ENCODE measurements at places on chromosomes 3 and 15. TPM values are rescaled to one million over a fixed set of nuclear protein-coding genes. Genes with fewer than 3 reads are reported as not detected.

The UBAP1L gene
- total RNA-seq, result 0.53 TPM

The PIERCE2 gene
- total RNA-seq, result 2.1 TPM

The CLSTN2 gene
- 0.82 TPM for total RNA-seq

The POLQ gene
- total RNA-seq, result 0.70 TPM

The KCNAB1 gene
- 0.59 TPM for total RNA-seq

The SAMD7 gene
- total RNA-seq, result not detected

The SLC51A gene
- total RNA-seq, result not detected

The EOMES gene
- total RNA-seq, result not detected

The CHMP2B gene
- total RNA-seq, result 19.4 TPM

The SLC27A2 gene
- total RNA-seq, result not detected

The SLC22A13 gene
- 0.94 TPM for total RNA-seq

The AHSG gene
- total RNA-seq, result not detected

The IQCF2 gene
- total RNA-seq, result not detected

The ACP3 gene
- total RNA-seq, result 0.08 TPM

The PDE8A gene
- total RNA-seq, result 33.9 TPM

The C3orf20 gene
- under 0.01 TPM for total RNA-seq

The FMN1 gene
- 0.08 TPM for total RNA-seq

The GABRB3 gene
- total RNA-seq, result 0.45 TPM

The RYR3 gene
- total RNA-seq, result under 0.01 TPM

The PRKCI gene
- total RNA-seq, result 25.7 TPM

The ARL8B gene
- total RNA-seq, result 46.4 TPM

The SYNPR gene
- total RNA-seq, result not detected

The GRM2 gene
- 0.12 TPM for total RNA-seq

The DNASE1L3 gene
- not detected for total RNA-seq

The GPR176 gene
- 163 TPM for total RNA-seq

The HES1 gene
- total RNA-seq, result 24.2 TPM

The PYGO1 gene
- 5.0 TPM for total RNA-seq

The ANKRD34C gene
- total RNA-seq, result not detected

The PPM1L gene
- total RNA-seq, result 1.7 TPM

The TMF1 gene
- total RNA-seq, result 30.3 TPM

The RTP3 gene
- total RNA-seq, result not detected

The UROC1 gene
- total RNA-seq, result not detected

The PAQR5 gene
- total RNA-seq, result 0.15 TPM

The ARIH1 gene
- 162 TPM for total RNA-seq

The ISL2 gene
- 0.08 TPM for total RNA-seq

The TRPM1 gene
- total RNA-seq, result not detected

The MYLK gene
- total RNA-seq, result 85.2 TPM

The CNTN4 gene
- total RNA-seq, result 0.12 TPM

The COL7A1 gene
- 11.2 TPM for total RNA-seq

The C3orf85 gene
- not detected for total RNA-seq

The FBXO40 gene
- total RNA-seq, result not detected

The SPINK8 gene
- total RNA-seq, result not detected

The C3orf22 gene
- total RNA-seq, result not detected

The SEMA3B gene
- 13.2 TPM for total RNA-seq

The SLC12A1 gene
- not detected for total RNA-seq

The HMG20A gene
- 18.5 TPM for total RNA-seq

The STOML1 gene
- total RNA-seq, result 18.5 TPM

The SLC22A14 gene
- 0.23 TPM for total RNA-seq

The PLSCR2 gene
- not detected for total RNA-seq

The RNU5B-1 gene
- not detected for total RNA-seq

The IDH2 gene
- total RNA-seq, result 33.7 TPM

The OXSM gene
- total RNA-seq, result 8.2 TPM

The EBLN2 gene
- total RNA-seq, result 3.9 TPM

The CFAP100 gene
- total RNA-seq, result not detected

The PPP1R14D gene
- not detected for total RNA-seq

The KBTBD13 gene
- total RNA-seq, result not detected
